ENCODE measurements at places on chromosomes 2 and 18. TPM values are rescaled to one million over a fixed set of nuclear protein-coding genes. Genes with fewer than 3 reads are reported as not detected.

DNA sequence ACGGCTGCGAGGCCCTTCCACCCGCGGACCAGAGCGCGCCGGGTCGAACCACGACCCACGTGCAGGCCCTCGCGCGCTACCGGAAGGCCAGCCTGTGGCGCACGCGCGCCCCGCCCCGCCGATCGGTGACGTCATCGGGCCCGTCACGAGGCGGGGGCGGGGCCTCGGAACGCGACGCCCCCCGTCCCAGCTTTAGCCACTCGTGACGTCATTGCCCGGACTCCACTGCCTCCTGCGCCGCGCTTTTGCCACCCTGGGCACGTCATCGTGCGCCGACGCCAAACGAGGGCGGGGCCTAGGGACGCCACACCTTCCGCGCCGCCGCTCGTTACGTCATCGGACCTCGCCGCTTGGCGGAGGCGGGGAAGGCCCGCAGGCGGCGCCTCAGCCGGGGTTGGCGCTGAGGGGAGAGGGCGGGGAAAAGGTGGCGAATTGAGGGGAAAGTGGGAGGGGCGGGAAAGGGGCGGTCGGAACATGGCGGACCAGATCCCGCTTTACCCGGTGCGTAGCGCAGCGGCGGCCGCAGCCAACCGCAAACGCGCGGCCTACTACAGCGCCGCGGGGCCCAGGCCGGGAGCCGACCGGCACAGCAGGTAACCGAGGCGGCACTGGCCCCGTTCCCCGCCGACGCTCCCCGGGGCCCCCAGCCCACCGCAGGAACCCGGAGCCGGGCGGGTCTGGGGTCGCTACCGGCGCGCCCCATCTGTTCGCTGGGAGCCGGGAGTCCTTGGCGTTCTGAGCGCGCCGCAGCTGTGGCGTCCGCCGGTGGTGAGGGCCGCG lies at the start of gene ATP9B:
Gene ATP9B, plus strand, starts transcription at position 458 of the 780 bp plus-strand sequence. Its CDS starts 17 bp downstream, at position 475.
- peak; percentile 99 for DNase-seq

DNA sequence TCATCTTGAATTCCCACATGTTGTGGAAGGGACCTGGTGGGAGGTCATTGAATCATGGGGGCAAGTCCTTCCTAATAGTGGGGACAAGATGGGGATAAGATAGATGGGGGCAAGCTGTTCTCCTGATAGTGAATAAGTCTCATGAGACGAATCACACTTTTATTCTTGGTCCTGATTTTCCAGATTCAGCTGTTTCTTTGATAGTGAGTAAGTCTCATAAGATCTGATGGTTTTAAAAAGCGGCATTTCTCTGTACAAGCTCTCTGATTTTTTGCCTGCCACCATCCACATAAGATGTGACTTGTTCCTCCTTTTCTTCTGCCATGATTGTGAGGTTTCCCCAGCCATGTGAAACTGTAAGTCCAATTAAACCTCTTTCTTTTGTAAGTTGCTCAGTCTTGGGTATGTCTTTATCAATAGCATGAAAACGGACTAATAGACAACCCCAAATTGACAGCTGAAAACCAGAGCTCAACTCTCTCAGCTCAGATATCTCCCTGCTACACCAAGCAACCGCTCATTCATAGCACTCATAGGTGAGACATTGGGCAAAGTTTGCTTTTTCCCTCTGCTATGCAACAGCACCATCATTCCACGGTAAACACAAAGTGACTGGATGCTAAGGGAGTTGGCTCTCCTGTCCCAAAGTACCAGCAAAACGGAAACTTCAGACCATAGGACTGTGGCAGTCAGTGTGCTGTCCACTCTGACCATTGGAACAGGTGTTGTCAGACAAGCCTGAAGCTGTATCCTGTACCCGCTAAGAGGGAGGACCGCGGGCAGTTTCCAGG lies 44.9 kb upstream of the TBC1D8 start:
- no peak for DNase-seq

DNA sequence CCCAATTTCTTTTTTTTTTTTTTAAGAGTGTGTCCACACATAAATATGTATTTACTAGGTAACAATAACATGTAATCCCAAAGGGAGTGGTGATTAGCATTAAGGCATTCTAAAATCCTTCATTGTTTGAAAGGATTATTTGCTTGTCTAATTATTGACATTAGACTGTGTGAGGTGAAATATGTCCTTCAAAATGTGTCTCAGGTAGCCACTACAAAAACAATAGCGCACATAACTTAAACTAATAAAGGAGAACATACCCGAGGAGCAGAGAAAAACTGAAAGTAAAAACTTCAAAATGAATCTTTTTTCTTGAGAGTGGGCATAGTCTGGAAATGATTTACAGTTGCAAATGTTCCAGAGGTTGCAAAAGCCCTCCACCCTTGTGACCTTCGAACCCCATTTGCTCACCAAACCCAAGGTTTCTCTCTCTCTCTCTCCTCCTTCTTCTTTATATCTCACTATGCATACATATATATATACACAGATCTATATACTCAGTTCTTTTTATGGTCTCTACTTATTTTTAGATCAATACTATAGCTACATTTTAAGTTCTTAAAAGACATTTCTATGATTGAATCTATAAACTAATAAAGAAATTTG lies 24.4 kb upstream of the FRZB start:
- no peak for DNase-seq

DNA sequence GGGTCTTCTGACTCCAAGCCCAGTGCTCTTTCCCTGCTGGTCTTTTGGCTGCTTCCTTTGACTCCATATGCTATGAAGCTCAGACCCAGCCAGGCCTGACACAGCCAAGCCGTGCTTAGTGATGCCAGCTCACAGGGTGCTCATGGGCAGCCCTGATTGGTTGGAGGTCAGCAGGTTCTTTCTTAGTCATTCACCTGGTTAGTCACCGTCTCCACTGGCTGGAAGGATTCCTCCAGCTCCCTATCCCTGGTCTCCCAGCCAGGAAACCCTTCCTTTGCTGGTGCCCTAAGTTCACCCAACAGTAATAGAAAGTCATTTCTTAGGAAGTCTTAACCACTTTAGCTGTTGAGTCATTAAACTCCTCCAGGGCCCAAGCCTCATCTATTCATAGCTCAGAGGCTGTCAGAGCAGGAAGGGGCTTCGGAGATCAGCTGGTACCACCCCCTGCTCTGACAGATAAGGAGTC lies 3.9 kb downstream of the KCNK3 start:
- peak; percentile 99 for DNase-seq

- no peak for DNase-seq
Measured at GRCh38 chr2:113848758-113849415, 41.0 kb upstream of the ACTR3 start.

GRCh38 chr2:12083081-12083581 lies 336.7 kb downstream of the LPIN1 start:
- no peak for DNase-seq

GRCh38 chr2:142724713-142725349 lies 152.6 kb upstream of the KYNU start:
- no peak for DNase-seq

DNA sequence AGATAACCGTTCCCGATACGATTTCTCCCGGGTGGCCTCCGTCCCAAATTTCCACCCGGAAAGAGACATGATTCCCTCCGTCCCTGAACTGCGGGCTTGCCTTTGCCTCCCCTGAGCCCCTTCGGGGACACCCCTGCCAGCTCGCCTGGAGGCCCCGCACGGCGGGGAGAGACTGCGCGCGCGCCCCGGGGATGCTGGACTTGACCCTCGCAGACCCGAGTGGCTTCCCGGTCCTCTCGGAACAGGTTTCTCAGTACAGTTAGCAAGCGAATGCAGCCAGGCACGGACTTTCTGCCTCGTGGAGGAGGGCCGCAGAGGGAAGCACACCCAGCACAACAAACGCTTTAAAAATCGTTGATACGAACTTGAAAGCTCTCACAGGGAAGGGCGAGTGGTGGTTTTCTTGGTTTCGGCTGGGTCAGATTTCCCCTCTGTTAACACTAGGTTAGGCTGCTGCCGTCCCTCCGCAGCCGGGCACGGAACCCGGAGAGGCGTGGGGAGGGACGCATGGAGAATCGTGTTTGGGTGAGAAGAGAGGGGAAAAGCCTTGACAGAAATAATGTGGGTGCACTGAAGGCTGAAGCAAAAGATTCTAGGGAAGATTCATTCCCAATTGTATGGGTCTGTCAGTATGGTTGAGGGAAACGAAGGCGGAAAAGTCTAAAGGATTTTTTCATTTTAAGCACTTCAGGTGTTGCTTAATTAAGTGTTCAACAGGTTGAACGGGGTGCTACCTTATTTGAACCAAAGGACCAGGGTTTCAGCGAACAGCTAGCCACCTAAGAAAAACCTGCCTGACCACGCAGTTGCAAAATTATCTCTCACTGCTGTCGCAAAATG lies 916 bp downstream of the TNFRSF11A start:
- peak; percentile 25 for DNase-seq

DNA sequence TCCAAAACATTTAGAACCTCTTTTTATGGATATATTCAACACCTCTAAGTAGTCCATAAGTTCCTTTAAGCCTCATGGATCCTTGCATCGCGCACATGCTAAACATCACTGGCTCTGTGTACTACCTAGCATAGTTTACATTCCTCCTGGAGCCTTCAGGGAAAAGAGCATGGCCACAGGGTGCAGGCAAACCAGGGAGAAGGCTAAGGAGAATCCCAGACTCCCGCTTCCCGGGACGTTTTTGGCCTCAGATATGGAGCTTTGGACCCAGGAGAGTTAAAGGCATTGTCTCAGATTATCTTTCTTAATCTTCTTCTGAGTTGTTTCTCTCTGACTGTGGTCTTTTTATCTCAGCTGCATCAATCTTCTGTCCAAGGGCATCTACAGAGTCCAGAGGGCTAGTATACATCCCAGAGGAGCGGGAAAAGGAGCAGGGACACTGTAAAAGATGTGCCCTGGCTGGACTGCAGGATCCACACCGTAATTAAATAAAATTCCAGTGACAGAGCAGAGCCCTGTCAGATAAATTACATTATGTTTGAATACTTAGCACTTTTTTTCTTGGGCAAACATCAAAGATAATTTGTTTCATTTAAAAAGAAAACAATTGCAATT lies 36.9 kb downstream of the RIT2 start:
- DNase-seq, result no peak

DNA sequence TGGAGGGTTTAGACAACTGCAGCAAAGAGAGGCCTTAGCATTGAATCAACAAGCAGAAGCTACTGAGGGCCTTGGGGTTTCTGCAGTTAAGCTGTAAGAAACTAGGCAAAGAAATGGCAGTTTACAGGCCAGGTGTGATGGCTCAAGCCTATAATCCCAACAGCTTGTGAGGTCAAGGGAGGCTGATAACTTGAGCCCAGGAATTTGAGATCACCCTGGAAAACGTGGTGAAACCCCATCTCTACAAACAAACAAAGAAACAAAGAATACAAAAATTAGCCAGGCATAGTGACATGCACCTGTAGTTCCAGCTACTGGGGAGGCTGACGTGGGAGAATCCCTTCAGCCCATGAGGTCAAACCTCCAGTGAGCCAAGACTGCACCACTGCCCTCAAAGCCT lies 421.6 kb upstream of the CHST9 start:
- no peak for DNase-seq

- DNase-seq, result peak; percentile 20
Measured at GRCh38 chr2:174631009-174631981, 33.7 kb upstream of the WIPF1 start.

GRCh38 chr18:49646873-49647272 lies 85.0 kb downstream of the LIPG start:
- no peak for DNase-seq

DNA sequence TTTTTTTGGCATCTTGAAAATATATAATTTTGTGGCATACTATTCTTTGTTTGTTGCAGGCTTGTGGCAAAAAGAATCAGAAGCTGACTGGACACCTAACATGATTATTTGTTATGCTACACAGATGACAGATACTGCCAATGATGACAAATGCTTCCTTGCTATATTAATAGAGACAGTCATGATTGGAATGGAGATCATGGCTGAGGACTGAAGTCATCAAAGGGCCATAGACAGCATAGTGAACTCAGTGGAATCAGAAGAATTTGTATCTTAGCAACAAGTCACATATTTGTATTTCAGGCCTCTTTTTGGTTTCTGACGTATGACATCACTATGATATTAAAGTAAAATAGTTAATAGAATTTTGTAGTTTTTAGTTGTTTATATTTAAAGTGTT lies 1003.8 kb upstream of the DDX18 start:
- no peak for DNase-seq

DNA sequence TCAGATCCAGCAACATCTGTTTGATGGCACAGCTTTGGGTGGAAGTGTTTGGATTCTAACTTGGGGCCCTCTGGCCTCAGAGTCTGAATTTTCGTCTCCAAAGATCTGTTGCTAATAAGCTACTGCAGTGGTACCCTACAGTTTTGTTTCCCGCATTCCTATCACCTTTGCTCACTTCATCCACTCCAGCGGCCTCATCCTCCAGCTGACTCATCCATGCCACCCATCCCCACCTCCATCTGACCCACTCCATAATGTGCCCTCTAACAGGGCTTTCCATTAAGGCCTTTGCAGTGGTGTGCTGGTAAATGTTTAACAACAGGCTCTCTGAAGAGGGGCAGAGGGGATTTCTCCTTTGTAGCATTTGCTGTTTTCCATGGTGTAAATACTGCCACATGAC lies 225.5 kb downstream of the TGIF1 start:
- DNase-seq, result no peak

DNA sequence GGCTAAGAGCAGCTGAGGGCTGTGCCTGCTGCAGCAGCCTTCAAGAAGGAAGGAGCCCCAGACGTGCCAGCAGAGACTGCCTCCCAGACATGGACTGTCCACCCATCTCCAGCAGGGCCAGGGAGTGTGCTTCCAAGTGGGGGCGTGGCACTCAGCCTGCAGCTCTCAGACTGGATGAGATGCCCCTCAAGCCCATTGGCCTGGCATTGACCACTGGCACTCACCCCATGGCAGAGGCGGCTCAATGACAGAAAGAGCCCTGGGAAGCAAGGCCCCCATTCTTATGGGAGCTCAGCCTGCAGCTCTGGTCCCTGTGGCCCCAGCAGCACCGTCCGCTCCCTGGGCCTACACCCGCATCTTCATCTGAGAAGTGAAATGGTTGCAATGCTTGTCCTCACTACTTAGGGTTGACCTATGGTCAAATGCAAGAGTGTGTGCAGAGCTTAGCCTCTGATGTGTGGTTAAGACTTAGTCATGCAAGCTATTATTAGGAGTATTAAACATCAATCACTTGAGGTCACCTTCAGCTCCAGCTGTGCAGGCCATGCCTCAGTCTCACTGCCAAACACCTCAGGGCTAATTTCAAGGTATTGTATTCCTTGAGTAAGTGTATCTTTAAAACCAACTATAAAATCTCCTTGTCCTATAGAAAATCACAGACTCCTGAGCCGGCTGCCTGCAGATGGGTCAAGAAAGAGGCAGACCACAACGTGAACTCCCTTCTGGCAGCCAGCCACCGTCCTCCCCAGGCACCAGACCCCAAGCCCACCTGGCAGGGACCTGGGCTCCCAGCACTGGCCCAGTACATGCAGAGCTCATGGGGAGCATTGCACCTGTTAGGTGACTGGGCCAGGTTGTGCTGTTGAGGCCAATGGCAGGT lies 194.8 kb downstream of the NDUFA10 start:
- DNase-seq, result peak; percentile 16

PSMA8 gene
- total RNA-seq, result not detected

FSHR gene
- total RNA-seq, result not detected

SOX11 gene
- total RNA-seq, result 2.1 TPM

ARHGEF33 gene
- 0.50 TPM for total RNA-seq

OSBPL6 gene
- 2.1 TPM for total RNA-seq

ELOA2 gene
- not detected for total RNA-seq

Data from fibroblast of lung (primary cell).